Muscle of leg (tissue), 16 donors: ENCODE measurements at places on chromosomes 7 and 10.
A peak's percentile ranks its signal among the peaks of the same experiment; 100 is the strongest.

DNA sequence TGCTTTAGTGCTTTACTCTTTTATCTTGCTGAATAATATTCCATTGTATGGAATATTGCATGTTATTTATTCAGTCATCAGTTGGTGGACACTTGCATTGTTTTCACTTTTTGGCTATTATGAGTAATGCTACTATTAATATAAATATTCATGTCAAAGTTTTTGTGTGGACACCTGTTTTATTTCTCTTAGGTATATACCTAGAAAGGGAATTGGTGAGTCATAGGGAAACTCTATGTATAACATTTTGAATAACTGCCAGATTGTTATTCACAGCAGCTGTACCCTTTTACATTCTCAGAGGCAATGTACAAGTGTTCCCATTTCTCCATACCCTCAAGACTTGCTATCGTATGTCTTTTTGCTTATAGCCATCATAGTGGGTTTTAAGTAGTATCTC, 268.7 kb downstream of the SEMA3A start:
- no peaks in the 10 kb centered on the region for H3K27me3 ChIP-seq
- H3K4me3 ChIP-seq: no peak overlapping the region
- H3K4me1 ChIP-seq: peaks cover 4% of the 10 kb centered on the region
- no peaks in the 10 kb centered on the region for H3K36me3 ChIP-seq
- no peak for DNase-seq

- H3K4me3 ChIP-seq: no peak overlapping the region
- no peaks in the 10 kb centered on the region for H3K27me3 ChIP-seq
- no peak overlapping the region for H3K27ac ChIP-seq
- no peaks in the 10 kb centered on the region for H3K36me3 ChIP-seq
- no peak for DNase-seq
These were observed 1.6 kb downstream of the VPS26A start for GRCh38 chr10:69125554-69125953.

DNA sequence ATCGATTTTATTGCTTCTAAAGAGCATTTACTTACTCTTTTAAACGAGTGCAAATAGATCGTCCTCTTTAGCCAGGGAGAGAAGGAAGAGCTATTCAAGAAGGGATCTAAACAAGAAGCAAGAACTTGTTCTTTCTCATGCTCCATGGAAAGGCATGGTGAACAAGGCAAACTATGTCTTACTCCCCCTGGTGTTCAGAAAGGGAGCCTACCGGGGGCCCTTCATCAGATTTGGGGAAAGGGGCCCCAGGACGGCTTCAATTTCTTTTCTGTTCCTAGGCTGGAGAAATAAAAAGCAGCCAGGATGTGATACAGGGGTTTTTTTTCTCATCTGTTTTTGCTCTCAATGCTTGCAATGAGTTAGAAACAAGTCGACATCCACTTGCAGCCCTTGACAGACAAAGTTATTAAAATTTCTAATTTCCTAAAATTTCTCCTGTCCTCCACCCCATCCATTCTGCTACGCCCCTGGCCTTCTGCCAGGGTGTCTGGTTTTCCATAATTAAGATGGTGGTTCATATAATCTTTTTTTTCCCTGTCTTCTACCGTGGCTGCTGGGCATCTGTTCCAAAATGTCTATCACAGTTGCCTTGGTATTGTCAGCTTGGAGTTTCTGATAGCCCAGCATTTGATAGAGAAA, 214.4 kb downstream of the CREB5 start:
- DNase-seq: peak; percentile 88
- H3K27me3 ChIP-seq: no peaks in the 10 kb centered on the region
- H3K4me1 ChIP-seq: peaks cover 41% of the 10 kb centered on the region
- H3K36me3 ChIP-seq: peaks cover 2% of the 10 kb centered on the region
- no peak overlapping the region for H3K4me3 ChIP-seq

DNA sequence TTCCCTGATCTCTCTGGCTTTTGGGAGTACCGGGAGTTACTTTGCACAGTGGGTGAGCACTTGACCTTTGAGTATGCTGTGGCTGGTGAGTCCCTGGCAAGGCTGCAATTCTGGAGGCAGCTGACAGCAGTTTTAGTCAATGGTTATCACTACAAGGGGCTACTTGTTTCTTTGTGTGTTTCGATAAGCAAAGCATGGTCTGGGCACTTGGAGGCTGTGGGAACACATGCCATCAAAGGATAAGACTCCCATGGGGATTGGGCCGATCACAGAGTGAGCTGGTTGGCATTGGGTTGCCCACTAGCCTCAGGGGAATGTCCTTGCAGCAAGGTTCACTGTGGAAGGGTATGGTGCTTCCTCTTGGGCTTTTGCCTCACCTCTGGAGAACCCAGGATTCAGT, 208.2 kb downstream of the SNX13 start:
- no peak for DNase-seq
- no peaks in the 10 kb centered on the region for H3K27me3 ChIP-seq
- no peak overlapping the region for H3K4me3 ChIP-seq
- no peak overlapping the region for H3K27ac ChIP-seq
- no peaks in the 10 kb centered on the region for H3K4me1 ChIP-seq
- H3K36me3 ChIP-seq: no peaks in the 10 kb centered on the region

- H3K36me3 ChIP-seq: no peaks in the 10 kb centered on the region
- H3K4me1 ChIP-seq: peaks cover 9% of the 10 kb centered on the region
- no peak overlapping the region for H3K4me3 ChIP-seq
- no peak for DNase-seq
- H3K27ac ChIP-seq: no peak overlapping the region
- peaks cover 8% of the 10 kb centered on the region for H3K27me3 ChIP-seq
These were observed 208.1 kb upstream of the PHYHIPL start for GRCh38 chr10:58968389-58968755.
